ENCODE measurements at places on chromosomes 12 and 14. TPM values are rescaled to one million over a fixed set of nuclear protein-coding genes. Genes with fewer than 3 reads are reported as not detected.

- no peak for DNase-seq
These were observed 10.7 kb upstream of the AVIL start for GRCh38 chr12:57829025-57829777.

Gene LARP4
- 40.8 TPM for total RNA-seq

- no peak for DNase-seq
These were observed 26.9 kb downstream of the BATF start for GRCh38 chr14:75549169-75549568.

Gene A2M
- 24.3 TPM for total RNA-seq

DNA sequence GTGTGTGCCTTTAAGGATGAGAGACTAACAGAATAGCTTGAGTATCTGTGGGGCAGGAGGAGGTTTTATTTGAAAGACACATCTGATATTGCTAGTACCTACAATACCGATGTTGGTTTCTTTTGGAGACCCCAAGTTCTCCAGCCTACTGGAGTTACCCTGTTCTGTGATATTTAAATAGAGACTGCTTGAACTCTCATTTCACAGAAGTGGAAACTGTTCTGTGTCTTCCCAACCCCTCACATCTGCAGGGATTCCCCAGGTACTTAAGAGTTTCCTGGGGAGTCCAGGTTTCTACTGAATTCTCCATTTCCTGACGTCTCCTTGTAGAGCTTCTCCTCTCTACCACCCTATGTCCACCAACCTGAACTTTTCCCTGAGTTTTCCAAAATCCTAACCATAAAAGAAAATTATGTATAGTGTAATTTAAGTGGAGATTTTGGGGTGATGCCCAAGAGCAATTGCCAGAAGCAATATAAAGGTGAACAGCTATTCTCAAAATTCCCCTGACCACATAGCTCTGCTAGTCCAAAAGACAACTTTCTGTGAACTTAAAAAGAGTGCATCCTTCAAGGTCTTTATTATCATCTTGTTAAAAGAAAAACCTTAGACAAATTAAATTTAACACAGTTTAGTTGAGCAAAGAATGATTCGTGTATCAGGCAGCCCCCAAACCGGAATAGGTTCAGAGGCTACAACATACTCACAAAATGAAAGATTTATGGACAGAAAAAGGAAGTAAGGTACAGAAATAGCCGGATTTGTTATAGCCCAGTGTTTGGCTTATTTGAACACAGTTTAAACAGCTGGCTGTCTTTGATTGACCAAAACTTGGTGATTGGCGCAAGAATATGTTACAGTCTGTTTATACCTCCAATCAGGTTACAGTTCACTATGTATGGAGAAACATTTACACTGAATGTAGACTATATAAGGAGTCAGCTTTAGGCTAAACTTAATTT is 373.4 kb downstream of the NUAK1 start:
- DNase-seq, result peak; percentile 62

DNA sequence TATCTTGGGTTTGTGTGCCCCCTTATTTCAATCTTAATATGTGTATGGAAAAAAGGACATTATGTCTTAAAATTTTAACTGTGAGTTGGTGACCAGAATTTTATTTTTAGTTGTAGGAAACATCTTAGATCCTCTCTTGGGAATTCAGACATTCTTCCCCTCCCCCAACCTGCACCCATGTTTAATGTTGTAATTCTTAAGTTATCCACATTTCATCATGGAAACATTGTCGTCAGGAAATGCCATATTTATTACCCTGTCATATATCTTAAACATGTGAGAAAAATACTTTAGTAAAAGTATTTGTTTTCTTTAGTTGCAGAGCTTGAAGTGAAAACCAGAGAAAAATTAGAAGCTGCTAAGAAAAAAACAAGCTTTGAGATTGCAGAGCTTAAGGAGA is 30.3 kb downstream of the YEATS4 start:
- DNase-seq, result peak; percentile 6

Gene TEX22
- under 0.01 TPM for total RNA-seq

Gene TAS2R14
- 1.0 TPM for total RNA-seq

GRCh38 chr14:51744372-51745130 is 92.8 kb downstream of the FRMD6 start:
- DNase-seq, result no peak

Gene MYBPC1
- total RNA-seq, result not detected

DNA sequence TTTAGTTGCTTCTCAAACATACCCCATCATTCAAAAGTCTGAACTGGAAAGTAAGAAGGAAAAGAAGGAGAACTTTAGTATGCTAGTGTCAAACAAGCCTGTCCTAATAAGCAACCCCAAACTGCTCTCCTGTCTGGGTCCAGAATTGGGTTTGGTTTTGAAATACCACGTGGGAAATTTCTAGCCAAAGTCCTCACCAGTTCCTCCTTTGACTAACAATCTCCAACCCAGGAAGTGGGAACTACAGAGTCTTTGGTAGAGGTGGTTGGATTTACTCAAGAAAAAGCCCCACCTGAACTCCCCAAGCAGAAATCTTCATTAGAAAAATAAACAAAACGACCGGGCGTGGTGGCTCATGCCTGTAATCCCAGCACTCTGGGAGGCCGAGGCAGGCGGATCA is 17.4 kb upstream of the EIF4B start:
- no peak for DNase-seq

- DNase-seq, result no peak
These were observed 30.4 kb downstream of the MAP1LC3B2 start for GRCh38 chr12:116589581-116589980.

DNA sequence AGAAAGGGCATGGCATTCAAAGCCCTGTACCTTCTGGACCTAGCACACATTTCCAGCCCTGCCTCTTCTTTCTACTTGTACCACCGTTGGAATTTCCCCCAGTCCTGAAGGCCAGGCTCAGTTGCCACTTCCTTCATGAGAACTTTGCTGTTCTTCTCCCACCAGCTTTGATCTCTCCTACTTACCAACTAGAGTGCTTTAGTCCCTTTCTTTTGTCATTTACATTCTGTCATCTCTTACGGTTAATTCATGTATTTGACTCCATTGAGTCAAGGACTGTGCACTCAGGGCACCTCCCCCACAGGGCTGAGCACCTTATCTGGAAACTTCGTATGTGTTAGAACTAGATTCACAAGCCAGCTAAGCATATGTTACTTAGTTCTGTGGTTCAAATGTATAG is 26.3 kb downstream of the BICDL1 start:
- DNase-seq, result no peak

Gene SERPINA3
- total RNA-seq, result not detected

GRCh38 chr14:98130691-98131090 is 1141.3 kb downstream of the BCL11B start:
- DNase-seq, result no peak

Gene ABHD12B
- not detected for total RNA-seq

Gene EXOC3L4
- total RNA-seq, result not detected

Gene HCAR2
- not detected for total RNA-seq

DNA sequence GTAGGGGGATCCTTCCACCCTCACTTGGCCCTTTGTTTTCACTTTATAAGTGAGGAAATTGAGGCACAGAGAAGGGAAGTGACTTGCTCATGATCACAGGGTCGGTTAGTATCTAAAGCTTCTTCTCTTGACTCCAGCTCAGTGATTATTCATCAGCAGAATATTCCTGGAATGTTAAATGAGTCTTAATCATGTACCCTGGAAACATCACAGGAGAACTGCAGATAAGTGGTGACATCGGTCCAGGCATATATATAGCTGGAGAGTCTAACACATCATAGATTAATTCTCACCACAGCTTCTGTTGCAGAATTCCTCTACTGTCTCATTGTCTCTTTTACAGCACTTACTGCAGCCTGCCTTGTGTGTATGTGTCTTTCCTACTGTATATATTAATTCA is 69.9 kb downstream of the PAH start:
- DNase-seq, result no peak

Gene METTL25
- total RNA-seq, result 8.9 TPM
